ENCODE measurements at places on chromosomes 3 and 15.

DNA sequence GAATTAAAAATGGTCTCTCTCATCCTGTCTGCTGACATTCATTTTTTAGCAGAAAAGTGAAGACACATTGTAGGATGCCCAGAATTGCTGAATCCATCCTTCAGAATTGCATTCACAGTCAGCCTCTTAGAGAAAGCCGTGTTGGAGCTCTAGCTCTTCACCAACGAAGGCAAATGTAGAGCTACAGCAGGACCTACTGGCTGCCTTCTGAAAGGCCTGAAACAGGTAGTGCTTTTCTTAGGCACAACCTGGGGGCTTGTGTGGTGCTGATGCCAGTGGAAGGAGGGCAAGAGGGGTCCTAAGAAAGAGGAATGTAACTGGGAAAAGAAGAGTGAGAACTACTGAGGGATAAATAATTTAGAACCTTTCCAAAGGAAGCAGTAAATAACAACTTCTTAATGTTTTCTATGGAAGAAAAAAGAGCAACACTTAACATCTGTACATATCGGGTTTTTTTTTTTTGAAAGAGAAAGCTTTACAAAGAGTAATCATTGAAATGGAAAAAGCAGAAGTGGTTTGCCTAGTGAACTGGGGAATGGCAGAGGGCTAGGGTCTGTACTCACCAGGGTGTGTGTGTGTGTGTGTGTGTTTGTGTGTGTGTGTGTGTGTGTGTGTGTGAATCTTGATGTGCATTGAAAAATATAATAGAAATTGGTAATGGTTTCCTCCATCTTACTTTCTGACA, 297.8 kb downstream of the SATB1 start:
- H3K4me3 ChIP-seq, result no peak overlapping the region
- H3K4me1 ChIP-seq, result no peaks in the 10 kb centered on the region
- H3K27me3 ChIP-seq, result no peaks in the 10 kb centered on the region
- H3K27ac ChIP-seq, result no peak overlapping the region

- no peaks in the 10 kb centered on the region for H3K4me1 ChIP-seq
- H3K36me3 ChIP-seq, result no peaks in the 10 kb centered on the region
- no peaks in the 10 kb centered on the region for H3K27me3 ChIP-seq
- H3K4me3 ChIP-seq, result no peak overlapping the region
- no peak overlapping the region for H3K27ac ChIP-seq
Observed at GRCh38 chr3:168870892-168871291, 775.2 kb upstream of the GOLIM4 start.

DNA sequence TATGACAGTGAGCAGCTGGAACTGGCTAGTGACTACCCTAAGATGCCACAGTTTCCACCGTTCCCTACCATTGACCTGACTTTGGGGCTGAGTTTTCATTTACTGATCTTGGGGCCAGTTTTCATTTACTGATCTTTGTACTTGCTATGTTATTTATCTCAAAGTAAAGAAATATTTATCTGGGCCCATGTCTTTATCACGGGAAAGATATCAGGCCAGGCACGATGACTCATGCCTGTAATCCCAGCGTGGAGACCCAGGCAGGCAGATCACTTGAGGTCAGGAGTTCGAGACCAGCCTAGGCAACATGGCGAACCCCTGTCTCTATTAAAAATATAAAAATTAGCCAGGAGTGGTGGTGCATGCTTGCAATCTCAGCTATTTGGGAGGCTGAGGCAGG, 83.5 kb downstream of the EOMES start:
- no peaks in the 10 kb centered on the region for H3K27me3 ChIP-seq
- DNase-seq, result no peak
- H3K27ac ChIP-seq, result no peak overlapping the region

- H3K27me3 ChIP-seq, result no peaks in the 10 kb centered on the region
- no peak overlapping the region for H3K4me3 ChIP-seq
- H3K36me3 ChIP-seq, result no peaks in the 10 kb centered on the region
- H3K27ac ChIP-seq, result no peak overlapping the region
- no peak for DNase-seq
Observed at GRCh38 chr15:95469496-95470000, 861.0 kb upstream of the NR2F2 start.

- no peak overlapping the region for H3K27ac ChIP-seq
- no peaks in the 10 kb centered on the region for H3K27me3 ChIP-seq
- H3K4me3 ChIP-seq, result no peak overlapping the region
- H3K4me1 ChIP-seq, result no peaks in the 10 kb centered on the region
- no peak for DNase-seq
Observed at GRCh38 chr3:124200407-124200806, 208.5 kb upstream of the ROPN1 start.
